T-helper 17 cell (primary cell): ENCODE measurements at places on chromosomes 5 and 9.

DNA sequence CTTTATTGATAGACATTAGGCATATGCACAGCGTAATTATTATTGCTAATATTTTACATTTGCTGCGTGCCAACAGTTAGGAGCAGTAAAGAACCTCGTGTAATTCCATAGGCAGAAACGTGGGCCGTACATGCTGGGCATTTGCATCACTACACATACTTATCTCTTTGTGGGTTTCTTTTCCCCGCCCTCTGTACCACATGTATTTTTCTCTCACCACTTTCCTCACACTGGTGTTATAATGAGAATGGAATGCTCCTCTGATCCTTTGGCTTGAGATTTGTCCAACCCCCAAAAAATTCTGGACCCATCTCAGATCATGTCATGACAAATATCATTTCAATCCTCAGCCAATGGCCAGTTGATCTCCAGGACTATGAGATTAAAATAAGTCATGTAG is 1952.6 kb upstream of the WWC1 start:
- DNase-seq, result no peak

GRCh38 chr9:131799177-131799823 is 59.4 kb upstream of the RAPGEF1 start:
- no peak for DNase-seq

- no peak for DNase-seq
Observed at GRCh38 chr5:132776131-132776937, 705 bp downstream of the SEPTIN8 start.

DNA sequence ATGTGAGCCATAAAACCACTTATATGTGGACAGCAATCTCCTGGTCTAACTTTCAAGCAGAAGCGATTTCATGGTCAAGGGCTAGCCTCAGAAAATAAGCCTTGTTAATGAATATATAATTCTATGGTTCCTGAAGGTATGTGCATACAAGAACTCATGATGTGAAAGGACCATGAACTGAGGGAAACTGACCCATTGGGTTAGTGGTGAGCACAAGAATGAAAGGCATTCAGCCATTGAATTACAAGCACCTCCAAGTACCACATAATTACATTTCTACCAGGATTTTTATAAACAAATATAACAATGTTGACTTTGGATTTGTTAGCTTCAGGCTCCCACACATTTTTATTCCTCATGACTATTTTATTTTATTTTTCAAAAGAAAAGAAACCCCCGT is 459.0 kb downstream of the TLE4 start:
- DNase-seq, result no peak

DNA sequence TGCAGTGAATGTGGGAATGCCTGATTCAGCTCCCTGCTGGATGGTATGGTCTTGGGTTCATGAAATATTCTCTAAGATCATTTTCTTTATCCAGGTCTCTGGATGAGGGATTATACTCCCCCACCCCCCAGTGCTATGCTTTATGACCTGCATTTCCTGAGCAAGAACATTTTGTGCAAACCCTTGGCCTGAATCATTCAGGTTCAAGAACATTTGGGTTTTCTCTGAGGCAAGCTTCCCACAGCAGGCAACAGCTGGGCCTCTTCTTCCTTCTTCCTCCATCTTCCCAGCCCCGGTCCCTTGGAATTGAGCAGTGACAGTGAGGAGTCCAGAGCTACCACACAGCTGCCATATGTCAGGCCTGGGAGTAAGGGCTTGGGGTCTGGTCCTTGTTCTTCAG is 58.6 kb upstream of the TNFSF15 start:
- DNase-seq, result no peak
